T-helper 1 cell treated with Interleukin-12 subunit alpha and Interleukin-12 subunit beta and Interleukin-4 antibody, amounts not matched to agents 30 ng/mL and 1 ng/mL, for 36 hours (primary cell): ENCODE measurements at places on chromosomes 5 and 9. TPM values are rescaled to one million over a fixed set of nuclear protein-coding genes. Genes with fewer than 3 reads are reported as not detected.

Gene SLC2A8
- 7.1 and 7.4 TPM in 2 replicates for total RNA-seq

Gene DMRT3
- total RNA-seq, result not detected in 2 replicates

Gene TAF11L5
- total RNA-seq, result not detected in 2 replicates

Gene C9orf50
- not detected in 2 replicates for total RNA-seq

Gene ANKRD18A
- 2.1 and 5.0 TPM in 2 replicates for total RNA-seq

Gene FBP2
- not detected in 2 replicates for total RNA-seq

Gene PDE8B
- total RNA-seq, result not detected in 2 replicates

Gene NUP188
- 103 and 105 TPM in 2 replicates for total RNA-seq

Gene B4GALT1
- 60.9 and 63.5 TPM in 2 replicates for total RNA-seq

Gene SMIM32
- not detected in 2 replicates for total RNA-seq

Gene OGN
- 0.15 TPM in 1 of 2 replicates, not detected in the other for total RNA-seq

Gene BTNL3
- not detected in 2 replicates for total RNA-seq

Gene FSTL4
- not detected in 2 replicates for total RNA-seq

Gene SLCO4C1
- 0.91 and 0.95 TPM in 2 replicates for total RNA-seq

Gene CDK7
- 31.5 and 32.4 TPM in 2 replicates for total RNA-seq
